Omental fat pad (tissue), 4 donors: ENCODE measurements at places on chromosomes 4 and X.

DNA sequence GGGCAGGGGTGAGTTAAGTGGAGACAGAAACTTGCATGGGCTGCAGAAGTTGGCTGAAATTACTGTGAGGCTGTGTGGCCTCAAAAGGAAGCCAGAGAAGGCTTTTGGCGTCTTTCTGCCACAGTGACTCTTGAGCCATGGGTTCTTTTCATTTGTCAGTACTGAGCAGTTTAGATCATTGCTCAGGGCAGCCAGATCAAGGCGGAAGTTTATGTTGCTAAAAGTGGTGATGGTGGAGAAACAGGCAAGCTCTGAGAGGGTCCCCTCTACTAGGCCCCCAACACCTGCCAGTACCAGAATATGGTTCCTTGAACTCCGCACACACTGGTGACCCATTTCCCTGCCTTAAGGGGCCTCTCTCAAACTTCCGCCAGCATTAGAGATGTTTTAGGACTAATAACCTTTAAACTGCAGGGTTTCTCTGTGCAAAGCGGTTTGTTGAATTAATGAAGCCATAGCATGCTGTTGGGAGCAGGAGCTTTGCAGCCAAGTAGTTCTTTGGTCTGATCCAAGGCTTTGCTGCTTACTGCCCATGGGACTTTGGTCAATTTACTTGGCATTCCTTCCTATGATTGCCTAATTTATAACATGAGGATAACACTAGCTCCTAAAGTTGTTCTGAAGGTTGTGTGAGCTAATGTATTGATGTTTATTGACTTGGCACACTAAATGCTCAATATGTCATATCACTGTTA, 34.5 kb downstream of the RNF175 start:
- no peak for DNase-seq

DNA sequence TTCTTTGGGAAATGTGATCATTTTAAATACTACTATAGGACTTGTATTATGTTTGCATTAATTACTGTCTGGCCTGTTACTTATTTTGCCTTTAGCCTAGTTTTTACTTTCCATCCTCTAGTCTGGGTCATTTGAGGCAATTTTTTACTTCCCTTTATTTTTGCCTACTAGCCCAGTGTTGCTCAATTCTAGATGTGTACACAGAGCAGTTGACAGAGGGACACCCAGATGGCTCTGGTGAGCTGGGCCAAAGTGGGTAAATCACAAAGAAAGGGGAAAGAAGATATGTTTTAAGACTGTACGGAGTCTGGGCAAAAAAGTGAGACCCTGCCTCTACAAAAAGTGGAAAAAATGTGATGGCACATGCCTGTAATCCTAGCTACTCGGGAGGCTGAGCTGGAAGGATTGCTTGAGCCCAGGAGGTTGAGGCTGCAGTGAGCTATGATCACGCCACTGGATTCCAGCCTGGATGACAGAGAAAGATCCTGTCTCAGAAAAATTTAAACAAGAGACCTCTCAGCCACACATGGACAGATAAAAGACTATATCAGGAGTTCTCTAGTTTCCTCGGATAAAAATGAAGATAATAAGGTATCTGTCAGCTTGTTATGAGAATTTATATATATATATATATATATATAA, 35.7 kb downstream of the APOO start:
- no peak for DNase-seq

GRCh38 chr4:159141193-159141592, 38.3 kb downstream of the RAPGEF2 start:
- DNase-seq: no peak

GRCh38 chrX:9557521-9557920, 92.7 kb downstream of the TBL1X start:
- no peak for DNase-seq

DNA sequence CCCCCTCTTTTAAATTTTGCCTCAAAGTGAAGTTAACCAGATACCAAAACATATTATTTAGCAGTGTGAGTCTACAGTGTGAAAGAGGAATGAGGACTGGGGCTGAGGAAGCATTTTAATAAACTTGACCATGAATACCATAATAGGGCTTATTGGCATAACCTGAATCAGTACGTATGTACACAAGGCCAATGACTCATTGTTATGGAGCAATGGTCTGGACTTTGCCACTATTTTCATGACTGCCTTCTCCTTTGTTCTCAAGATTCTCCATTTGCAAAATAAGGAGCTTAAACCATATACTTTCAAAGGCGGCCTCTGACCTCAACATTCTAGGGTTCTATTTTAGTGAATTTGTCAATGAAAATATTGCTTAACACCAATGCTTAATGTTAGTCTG, 102.8 kb upstream of the OR13H1 start:
- no peak for DNase-seq

DNA sequence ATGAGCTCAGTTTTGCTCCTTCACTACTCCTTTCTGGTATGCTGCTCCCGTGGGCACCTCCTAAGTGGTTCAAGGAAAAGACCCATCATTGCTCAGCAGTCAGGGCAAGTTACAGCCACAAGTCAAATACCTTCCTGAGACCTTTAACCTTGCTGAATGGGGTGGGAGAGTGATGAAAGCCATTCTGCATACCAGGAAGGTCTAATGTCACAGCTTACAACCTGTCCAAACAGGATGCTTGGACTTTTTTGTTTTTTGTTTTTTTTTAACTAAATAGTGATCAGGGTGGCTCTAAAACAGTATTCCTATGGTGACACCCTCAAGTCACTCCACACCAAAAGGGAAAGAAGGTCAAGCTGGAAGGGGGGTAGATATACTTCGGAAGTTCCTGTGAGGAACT, 93.1 kb downstream of the GPC3 start:
- no peak for DNase-seq

DNA sequence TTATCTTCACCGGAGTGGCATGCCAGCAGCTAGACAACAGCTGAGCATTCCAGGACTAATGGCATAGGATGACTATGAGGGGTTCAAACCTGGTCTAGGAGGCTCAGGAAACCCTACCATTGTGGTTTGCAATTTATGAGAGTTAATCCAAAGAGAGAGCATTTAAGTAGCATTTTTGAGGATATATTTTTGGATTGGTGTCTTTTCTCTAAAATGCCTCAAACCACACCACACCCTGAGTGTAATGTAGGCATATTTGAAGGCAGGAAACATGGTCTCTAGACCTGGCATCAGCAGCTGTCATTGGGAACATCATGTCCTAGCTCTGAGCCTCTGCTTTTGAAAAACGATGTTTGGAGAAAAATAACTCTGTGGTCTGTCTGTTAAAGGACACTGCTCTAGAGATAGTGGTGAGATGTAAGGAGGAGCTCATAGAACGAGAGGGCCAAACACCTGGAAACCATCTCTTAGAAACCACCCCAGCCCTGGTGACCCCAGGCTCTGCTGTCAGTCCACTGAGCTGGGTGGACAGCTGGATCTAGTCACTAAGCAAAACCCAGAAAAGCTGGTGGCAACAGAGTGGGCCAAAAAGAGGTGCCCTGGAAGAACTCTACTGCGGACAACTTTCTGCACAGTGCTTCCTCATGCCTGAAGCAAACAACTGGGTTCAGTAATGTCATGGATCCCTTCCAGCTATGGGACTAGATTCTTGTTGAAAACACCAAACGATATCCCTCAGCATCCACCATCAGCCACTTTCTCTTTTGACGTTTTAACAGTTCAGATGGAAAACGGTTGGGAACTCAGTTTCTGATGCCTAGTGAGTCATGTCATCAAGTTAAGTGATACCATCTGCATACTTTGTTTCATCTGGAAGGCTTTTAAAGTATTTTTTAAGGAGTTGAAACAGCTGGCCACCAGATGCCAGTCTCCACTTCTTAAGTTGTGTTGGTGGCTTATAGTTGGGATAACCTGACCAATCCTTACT, 100.2 kb upstream of the C1QTNF7 start:
- DNase-seq: no peak

DNA sequence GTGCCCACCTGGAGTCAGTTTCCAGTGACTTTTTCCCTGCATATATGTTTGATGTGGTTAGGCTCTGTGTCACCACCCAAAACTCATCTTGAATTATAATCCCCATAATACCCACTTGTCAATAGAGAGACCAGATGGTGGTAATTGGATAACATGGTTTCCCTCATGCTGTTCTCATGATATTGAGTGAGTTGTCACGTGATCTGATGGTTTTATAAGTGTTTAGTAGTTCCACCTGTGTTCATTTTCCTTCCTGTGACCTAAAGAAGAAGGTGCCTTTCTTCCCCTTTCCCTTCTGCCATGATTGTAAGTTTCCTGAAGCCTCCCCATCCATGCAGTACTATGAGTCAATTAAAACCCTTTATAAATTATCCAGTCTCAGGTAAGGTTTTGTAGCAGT, 740.9 kb downstream of the ARAP2 start:
- no peak for DNase-seq

DNA sequence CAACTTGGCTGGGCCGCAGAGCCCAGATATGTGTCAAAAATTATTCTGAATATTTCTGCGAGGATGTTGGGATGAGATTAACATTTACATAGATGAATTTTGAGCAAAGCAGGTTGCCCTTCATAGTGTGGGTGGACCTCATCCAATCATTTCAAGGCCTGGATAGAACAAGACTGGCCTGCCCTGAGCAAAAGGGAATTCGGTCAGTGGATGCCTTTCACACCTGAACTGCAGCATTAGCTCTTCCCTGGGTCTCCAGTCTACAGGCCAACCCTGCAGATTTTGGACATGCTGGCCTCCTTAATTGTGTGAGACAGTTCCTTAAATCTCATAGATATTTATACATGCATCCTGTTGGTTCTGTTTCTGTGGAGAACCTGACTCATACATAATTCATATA, 32.4 kb upstream of the SLC10A4 start:
- no peak for DNase-seq
